Progenitor cell of endocrine pancreas (in vitro differentiated cells): ENCODE measurements at places on chromosomes 1 and 21. TPM values are rescaled to one million over a fixed set of nuclear protein-coding genes. Genes with fewer than 3 reads are reported as not detected.
A peak's percentile ranks its signal among the peaks of the same experiment; 100 is the strongest.

Gene WLS
- total RNA-seq: 123 and 140 TPM in 2 replicates

DNA sequence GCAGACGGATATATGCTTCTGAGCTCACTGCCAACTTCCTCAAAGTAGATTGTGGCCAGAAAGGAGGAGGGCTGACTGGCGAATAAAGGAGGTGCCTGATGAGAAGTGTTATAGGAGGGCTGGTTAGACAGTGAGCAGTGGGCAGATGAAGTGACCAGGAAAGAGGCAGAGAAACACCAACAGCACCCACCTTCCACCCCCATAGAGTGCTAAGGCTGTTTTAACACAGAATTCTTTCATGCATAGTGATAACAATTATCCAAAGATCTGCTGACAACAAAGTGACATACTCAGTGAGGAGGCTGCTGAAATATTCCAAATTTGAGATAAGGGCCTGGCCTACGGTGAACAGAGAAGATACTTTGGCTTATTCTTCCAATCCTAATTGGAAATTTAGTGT is 21.2 kb upstream of the MTR start:
- H3K27me3 ChIP-seq: peaks cover 9% of the 10 kb centered on the region
- H3K27ac ChIP-seq: no peak overlapping the region
- no peak for DNase-seq
- no peaks in the 10 kb centered on the region for H3K36me3 ChIP-seq

DNA sequence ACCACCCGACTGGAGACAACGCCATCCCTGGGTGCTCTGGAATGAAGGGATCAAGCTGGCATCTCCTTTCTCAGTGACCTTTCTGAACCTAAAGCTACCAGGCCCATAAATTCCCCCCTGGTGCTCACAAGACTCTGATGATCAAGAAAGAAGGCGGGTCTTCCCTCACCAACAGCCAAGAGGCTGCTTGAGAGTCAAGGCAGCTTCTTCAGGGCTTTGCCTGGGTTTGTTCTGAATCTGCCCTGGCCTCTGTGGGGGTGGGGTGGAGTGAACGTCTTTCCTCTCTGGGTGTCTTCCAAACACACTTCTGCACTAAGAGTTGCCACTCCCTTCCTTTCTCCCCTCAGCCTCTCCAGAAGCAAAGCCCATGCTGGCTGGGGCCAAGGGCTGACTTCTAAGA is 36.1 kb downstream of the CD247 start:
- no peak overlapping the region for H3K27ac ChIP-seq
- peaks cover 14% of the 10 kb centered on the region for H3K27me3 ChIP-seq
- peaks cover 12% of the 10 kb centered on the region for H3K4me1 ChIP-seq
- H3K36me3 ChIP-seq: no peaks in the 10 kb centered on the region

GRCh38 chr1:201091256-201091655 is 21.0 kb downstream of the CACNA1S start:
- no peak overlapping the region for H3K27ac ChIP-seq
- no peaks in the 10 kb centered on the region for H3K4me1 ChIP-seq
- H3K27me3 ChIP-seq: peaks cover 15% of the 10 kb centered on the region
- DNase-seq: no peak
- no peak overlapping the region for H3K4me3 ChIP-seq
- no peaks in the 10 kb centered on the region for H3K36me3 ChIP-seq

Gene RGSL1
- not detected in 2 replicates for total RNA-seq

Gene DISP3
- 5.4 and 6.2 TPM in 2 replicates for total RNA-seq

- no peak overlapping the region for H3K4me3 ChIP-seq
- no peaks in the 10 kb centered on the region for H3K27me3 ChIP-seq
- peak overlapping the region; percentile 16 for H3K27ac ChIP-seq
- H3K36me3 ChIP-seq: peaks cover 19% of the 10 kb centered on the region
- peaks cover 19% of the 10 kb centered on the region for H3K4me1 ChIP-seq
Observed at GRCh38 chr1:62590255-62590969, 6.9 kb upstream of the ANGPTL3 start.

GRCh38 chr1:55572878-55573734 is 357.9 kb upstream of the USP24 start:
- no peak for DNase-seq
- no peak overlapping the region for H3K27ac ChIP-seq
- no peak overlapping the region for H3K4me3 ChIP-seq
- no peaks in the 10 kb centered on the region for H3K4me1 ChIP-seq

Gene CCDC181
- 7.3 and 8.2 TPM in 2 replicates for total RNA-seq

- H3K4me1 ChIP-seq: peaks cover 69% of the 10 kb centered on the region
- peak overlapping the region; percentile 98 for H3K27ac ChIP-seq
- peak overlapping the region; percentile 44 for H3K4me3 ChIP-seq
- no peak for DNase-seq
- H3K27me3 ChIP-seq: no peaks in the 10 kb centered on the region
Observed at GRCh38 chr1:164613176-164613575, 54.2 kb downstream of the PBX1 start.

DNA sequence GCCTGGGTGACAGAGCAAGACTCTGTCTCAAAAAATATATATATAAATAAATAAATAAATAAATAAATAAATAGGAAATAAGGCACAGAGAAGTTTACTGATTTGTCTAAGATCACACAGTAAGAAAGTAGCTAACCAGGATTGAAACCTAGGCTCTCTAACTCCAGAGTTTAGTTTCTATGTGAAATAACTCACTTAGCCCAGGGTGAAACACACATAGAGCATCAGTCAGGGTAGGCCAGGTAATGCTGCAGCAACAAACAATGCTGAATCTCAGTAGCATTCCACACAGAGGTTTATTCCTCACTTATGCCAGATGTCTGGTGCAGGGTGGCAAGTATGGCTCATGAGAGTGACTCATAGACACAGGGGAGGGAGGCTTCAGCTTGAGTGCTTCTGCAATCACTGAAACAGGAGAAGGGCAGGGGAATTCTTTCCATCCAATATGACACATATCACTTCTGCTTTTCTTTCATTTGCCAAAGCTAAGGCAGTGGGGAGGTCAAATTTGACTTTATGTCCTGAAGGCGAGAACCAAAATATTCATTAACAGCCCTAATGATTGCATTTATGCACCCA is 37.1 kb upstream of the KANK4 start:
- no peak overlapping the region for H3K27ac ChIP-seq
- H3K36me3 ChIP-seq: no peaks in the 10 kb centered on the region
- H3K4me1 ChIP-seq: peaks cover 7% of the 10 kb centered on the region
- H3K27me3 ChIP-seq: peaks cover 6% of the 10 kb centered on the region

Gene MYOC
- total RNA-seq: not detected in 2 replicates

DNA sequence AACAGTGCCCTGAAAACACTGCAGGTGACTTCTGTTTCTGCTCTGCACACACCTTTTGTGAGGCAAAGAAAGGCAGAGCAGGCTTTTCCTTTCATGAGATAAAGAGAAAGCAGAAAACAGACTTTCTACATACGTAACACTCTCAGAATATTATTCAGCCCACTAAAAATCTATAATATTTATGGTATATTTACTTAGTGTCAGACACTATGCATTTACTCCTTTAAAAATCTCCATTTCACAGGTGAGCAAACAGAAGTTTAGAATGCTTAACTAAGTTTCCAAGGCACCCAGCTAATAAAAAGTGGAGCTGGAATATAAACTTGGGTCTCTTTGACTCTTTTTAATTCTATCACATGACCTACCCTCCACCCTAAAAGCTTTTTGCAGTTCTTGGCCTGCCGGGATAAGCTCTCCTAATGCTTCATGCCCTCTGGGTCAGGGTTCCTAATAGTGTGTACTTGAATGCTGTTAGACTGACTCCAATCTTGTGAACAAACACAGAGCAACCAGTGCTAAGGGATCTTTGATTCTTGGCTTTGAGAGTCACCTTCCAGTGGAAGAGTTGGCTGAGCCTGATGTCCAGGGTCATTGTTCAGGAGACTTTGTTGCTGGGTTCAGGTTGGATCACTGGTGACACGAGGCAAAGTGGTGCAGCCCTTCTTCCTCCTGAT is 27.2 kb downstream of the PROK1 start:
- no peak overlapping the region for H3K4me3 ChIP-seq
- no peak for DNase-seq
- peak overlapping the region; percentile 83 for H3K27ac ChIP-seq
- no peaks in the 10 kb centered on the region for H3K36me3 ChIP-seq
- H3K27me3 ChIP-seq: peaks cover 21% of the 10 kb centered on the region

GRCh38 chr21:43867948-43868347 is 2.9 kb downstream of the AGPAT3 start:
- H3K27me3 ChIP-seq: no peaks in the 10 kb centered on the region
- DNase-seq: no peak
- H3K4me3 ChIP-seq: peak overlapping the region; percentile 63
- H3K27ac ChIP-seq: no peak overlapping the region
- peaks cover 21% of the 10 kb centered on the region for H3K4me1 ChIP-seq
- peaks cover 16% of the 10 kb centered on the region for H3K36me3 ChIP-seq

- H3K27me3 ChIP-seq: peaks cover 76% of the 10 kb centered on the region
- no peaks in the 10 kb centered on the region for H3K36me3 ChIP-seq
- no peaks in the 10 kb centered on the region for H3K4me1 ChIP-seq
- H3K4me3 ChIP-seq: no peak overlapping the region
Observed at GRCh38 chr1:18684303-18684702, 53.7 kb downstream of the PAX7 start.

- H3K36me3 ChIP-seq: no peaks in the 10 kb centered on the region
- H3K27ac ChIP-seq: no peak overlapping the region
- peaks cover 5% of the 10 kb centered on the region for H3K27me3 ChIP-seq
- no peak overlapping the region for H3K4me3 ChIP-seq
- H3K4me1 ChIP-seq: no peaks in the 10 kb centered on the region
Observed at GRCh38 chr1:157878059-157878458, 36.5 kb upstream of the CD5L start.

Gene TRAPPC3
- 61.0 and 63.6 TPM in 2 replicates for total RNA-seq

Gene OR2L2
- 0.14 and 0.22 TPM in 2 replicates for total RNA-seq

Gene KCNE2
- 0.55 and 0.58 TPM in 2 replicates for total RNA-seq

Gene MANEAL
- total RNA-seq: 23.2 and 23.8 TPM in 2 replicates

Gene POGZ
- 188 and 189 TPM in 2 replicates for total RNA-seq

- no peaks in the 10 kb centered on the region for H3K4me1 ChIP-seq
- no peak for DNase-seq
- no peaks in the 10 kb centered on the region for H3K27me3 ChIP-seq
- H3K36me3 ChIP-seq: peaks cover 34% of the 10 kb centered on the region
Observed at GRCh38 chr1:182890927-182891610, 51.9 kb downstream of the DHX9 start.

- no peak for DNase-seq
- no peak overlapping the region for H3K27ac ChIP-seq
- H3K36me3 ChIP-seq: peaks cover 1% of the 10 kb centered on the region
- no peak overlapping the region for H3K4me3 ChIP-seq
Observed at GRCh38 chr1:179369751-179370341, 4.1 kb downstream of the AXDND1 start.

- H3K4me3 ChIP-seq: no peak overlapping the region
- H3K36me3 ChIP-seq: no peaks in the 10 kb centered on the region
- H3K4me1 ChIP-seq: no peaks in the 10 kb centered on the region
- H3K27ac ChIP-seq: no peak overlapping the region
Observed at GRCh38 chr1:1281533-1282321, 1.5 kb downstream of the SCNN1D start.

- DNase-seq: no peak
- H3K4me1 ChIP-seq: peaks cover 4% of the 10 kb centered on the region
- H3K4me3 ChIP-seq: no peak overlapping the region
- peaks cover 2% of the 10 kb centered on the region for H3K36me3 ChIP-seq
- H3K27ac ChIP-seq: no peak overlapping the region
Observed at GRCh38 chr1:70314706-70315304, 39.7 kb downstream of the ANKRD13C start.

GRCh38 chr1:37892151-37893047 is 33.0 kb upstream of the MTF1 start:
- peaks cover 4% of the 10 kb centered on the region for H3K36me3 ChIP-seq
- no peak overlapping the region for H3K4me3 ChIP-seq
- no peaks in the 10 kb centered on the region for H3K4me1 ChIP-seq
- H3K27me3 ChIP-seq: no peaks in the 10 kb centered on the region
- DNase-seq: no peak

GRCh38 chr1:114323959-114324661 is 170.4 kb upstream of the SYT6 start:
- H3K36me3 ChIP-seq: no peaks in the 10 kb centered on the region
- H3K4me3 ChIP-seq: no peak overlapping the region
- H3K27ac ChIP-seq: no peak overlapping the region
- no peaks in the 10 kb centered on the region for H3K27me3 ChIP-seq

DNA sequence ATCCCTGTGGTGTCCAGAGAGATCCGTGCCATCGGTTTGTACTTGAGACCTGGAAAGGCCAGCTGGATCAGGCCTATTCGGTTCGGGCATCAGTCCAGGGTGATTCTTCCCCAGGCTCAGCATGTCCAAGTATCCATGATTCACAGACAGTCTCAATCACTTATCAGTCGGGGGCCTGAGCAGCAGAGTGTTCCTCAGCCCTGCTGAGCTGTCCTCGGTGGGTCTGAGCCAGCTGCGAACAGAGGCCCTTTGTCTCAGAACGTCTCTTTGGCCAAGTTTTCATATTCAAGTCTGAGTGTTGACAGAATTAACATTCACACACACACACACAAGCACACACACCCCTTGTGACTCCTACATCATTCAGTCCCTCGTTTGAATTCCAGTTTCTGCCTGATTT is 33.4 kb upstream of the OSBPL9 start:
- no peak overlapping the region for H3K27ac ChIP-seq
- peaks cover 1% of the 10 kb centered on the region for H3K4me1 ChIP-seq
- H3K4me3 ChIP-seq: no peak overlapping the region

- H3K27ac ChIP-seq: no peak overlapping the region
- no peak for DNase-seq
- no peaks in the 10 kb centered on the region for H3K36me3 ChIP-seq
- no peak overlapping the region for H3K4me3 ChIP-seq
- H3K4me1 ChIP-seq: no peaks in the 10 kb centered on the region
Observed at GRCh38 chr1:18803851-18804250, 55.6 kb downstream of the TAS1R2 start.

GRCh38 chr21:39657091-39657689 is 44.5 kb downstream of the B3GALT5 start:
- peaks cover 10% of the 10 kb centered on the region for H3K27me3 ChIP-seq
- no peak overlapping the region for H3K27ac ChIP-seq
- no peak overlapping the region for H3K4me3 ChIP-seq
- no peak for DNase-seq
